Fibroblast of skin of left quadriceps (primary cell): ENCODE measurements at places on chromosomes 13 and 19.
A peak's percentile ranks its signal among the peaks of the same experiment; 100 is the strongest.

- DNase-seq = peak; percentile 38
These were observed 10.1 kb downstream of the AP2S1 start for GRCh38 chr19:46840498-46840942.

- peak; percentile 49 for DNase-seq
These were observed 15.9 kb upstream of the NOP53 start for GRCh38 chr19:47729468-47729798.

DNA sequence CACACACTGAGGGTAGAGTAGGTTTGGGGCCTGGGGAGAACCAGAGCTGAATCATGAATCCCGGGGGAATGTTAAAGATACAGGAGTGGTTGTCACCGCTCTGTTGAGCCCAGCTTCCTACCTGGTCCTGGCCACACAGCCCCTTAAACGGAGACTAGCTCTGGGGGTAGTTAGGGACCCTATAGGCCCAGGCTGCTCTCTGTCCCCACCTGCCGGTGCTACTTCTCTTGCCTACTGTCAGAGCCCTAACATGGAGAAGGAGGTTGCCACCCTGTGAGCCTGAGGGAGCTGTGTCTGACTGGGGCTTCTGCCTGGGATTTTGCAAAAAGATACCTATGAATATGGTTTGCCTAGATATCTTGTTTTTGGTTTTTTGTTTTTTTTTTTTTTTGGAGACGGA lies 36.6 kb upstream of the ZNF429 start:
- no peak for DNase-seq

- peak; percentile 32 for DNase-seq
These were observed 33.7 kb downstream of the VSTM1 start for GRCh38 chr19:54029930-54030490.

DNA sequence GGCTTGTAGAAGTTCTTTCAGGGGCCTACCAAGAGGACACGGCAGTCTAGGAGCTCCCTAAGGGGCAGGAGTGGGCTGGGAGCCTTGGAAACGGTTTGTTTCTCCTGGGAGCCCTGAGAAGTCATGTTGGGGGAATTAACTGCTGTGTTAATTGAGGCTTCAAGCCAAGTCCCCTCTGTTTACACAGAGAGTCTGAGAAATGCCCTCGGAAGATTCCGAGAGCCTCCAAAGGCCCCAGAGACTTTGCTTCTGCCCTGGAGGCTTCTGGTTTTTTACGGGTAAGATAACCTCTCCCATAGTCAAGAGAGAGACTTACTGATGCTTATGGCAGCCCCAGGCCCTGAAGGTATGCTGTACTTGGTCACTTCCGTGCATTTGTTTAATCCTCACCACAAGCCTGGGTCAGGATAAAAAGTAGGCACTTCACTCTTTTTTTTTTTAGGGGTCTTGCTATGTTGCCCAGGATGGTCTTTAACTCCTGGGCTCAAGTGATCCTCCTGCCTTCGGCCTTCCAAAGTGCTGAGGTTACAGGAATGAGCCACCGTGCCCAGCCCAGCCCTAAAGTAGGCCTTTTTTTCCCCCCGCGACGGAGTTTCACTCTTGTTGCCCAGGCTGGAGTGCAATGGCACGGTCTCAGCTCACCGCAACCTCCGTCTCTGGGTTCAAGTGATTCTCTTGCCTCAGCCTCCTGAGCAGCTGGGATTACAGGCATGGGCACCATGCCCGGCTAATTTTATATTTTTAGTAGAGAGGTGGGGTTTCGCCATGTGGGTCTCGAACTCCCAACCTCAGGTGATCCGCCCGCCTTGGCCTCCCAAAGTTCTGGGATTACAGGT lies 15.2 kb downstream of the IER2 start:
- DNase-seq = no peak

DNA sequence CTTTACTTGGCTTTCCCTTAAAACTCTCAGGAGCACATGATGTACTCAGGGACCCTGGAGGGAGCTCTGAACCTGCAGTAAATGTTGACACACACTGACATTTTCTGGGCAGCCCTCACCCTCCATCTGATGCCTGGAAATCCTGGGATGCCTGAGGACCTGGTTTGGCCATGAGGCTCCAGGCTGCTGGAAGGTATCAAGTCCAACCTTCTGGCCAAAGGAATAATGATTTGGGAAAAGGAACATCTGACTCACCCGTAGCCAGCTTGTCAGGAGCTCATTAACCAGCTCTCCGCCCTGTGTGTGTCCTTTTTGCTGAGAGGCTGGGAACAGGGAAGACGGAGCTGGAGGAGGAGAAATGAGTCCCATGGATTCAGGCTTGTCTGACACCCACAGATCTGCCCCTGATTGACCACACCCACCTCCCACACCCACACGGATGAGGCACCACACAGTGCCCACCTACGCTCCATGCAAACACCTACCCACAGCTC lies 10.3 kb downstream of the ZNF558 start:
- DNase-seq = no peak

GRCh38 chr19:10102787-10103236 lies 334 bp upstream of the ANGPTL6 start:
- no peak for DNase-seq
